ENCODE measurements at places on chromosomes 4 and X.

GRCh38 chr4:139934057-139934707, 219.8 kb downstream of the MAML3 start:
- no peak for DNase-seq

DNA sequence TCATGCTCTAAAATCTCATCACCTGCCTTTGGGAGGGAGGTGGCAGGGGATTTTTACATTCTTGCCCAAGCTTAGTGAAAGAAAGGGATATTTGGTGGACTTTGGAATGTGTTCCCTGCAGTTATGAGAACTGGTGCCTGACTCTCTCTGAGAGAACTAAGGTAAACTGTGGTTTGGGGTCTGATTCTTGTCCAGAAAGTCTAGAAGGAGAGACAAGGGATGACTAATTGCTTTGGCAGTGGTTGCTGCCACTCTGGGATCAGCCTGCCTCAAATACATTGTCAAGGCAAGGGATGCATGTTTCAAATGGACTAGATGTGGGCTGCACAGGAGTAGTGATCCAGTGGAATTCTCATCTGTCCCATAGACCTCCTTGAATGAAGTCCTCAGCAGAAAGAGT, 115.2 kb downstream of the DDIT4L start:
- DNase-seq: no peak

DNA sequence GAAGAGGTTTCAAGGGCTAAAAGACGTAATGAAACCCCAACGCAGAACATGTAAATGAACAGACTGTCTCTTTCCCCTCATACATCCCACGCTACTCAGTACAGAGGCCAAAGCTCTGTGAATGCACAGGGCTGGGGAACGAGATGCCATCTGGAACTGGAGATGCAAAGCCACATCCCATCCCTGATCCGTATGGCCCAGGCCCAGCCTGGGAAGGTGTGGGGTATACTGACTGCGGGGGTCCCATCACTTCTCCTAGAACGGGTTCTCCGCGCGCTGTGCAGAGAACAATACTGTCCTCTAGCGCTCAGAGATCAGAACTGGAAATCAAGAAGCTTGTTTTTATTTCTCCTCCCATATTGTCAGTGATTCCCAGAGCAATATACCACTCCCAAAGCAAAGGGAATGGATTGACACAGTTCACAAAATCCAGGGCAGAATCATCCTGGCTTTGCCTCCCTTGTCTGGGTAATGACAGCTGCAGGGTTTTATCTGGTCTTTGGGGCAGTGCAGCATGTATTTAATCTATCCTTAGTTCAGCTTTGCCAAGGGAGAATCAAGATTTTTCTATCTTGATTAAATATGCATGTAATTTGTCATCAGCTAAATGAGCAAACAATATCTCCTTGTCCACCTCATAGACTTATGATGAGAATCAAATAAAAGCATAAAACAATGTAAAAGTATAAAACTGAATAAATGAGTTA, 47.3 kb upstream of the TLR3 start:
- DNase-seq: no peak

- no peak for DNase-seq
Observed at GRCh38 chr4:77710684-77711083, 105.1 kb downstream of the CXCL13 start.

DNA sequence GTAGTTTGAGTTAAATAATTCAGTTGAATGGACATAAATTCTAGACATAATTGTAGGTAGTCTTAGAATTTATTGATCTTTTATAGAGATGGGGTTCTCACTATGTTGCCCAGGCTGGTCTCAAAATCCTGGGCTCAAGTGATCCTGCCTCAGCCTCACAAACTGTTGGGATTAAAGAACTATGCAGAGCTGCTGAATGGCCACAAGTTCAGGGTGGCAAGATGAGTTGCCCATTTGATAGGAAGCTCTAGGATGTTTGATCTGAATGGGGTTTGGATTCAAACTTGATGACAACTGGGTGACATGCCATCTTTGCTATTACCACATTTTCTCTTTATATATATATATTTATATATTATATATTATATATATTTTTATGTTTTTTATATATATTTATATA, 3.6 kb downstream of the RPL36A start:
- DNase-seq: no peak

GRCh38 chr4:166658585-166658984, 575.7 kb downstream of the SPOCK3 start:
- no peak for DNase-seq

GRCh38 chr4:177404986-177405385, 37.3 kb downstream of the AGA start:
- no peak for DNase-seq

DNA sequence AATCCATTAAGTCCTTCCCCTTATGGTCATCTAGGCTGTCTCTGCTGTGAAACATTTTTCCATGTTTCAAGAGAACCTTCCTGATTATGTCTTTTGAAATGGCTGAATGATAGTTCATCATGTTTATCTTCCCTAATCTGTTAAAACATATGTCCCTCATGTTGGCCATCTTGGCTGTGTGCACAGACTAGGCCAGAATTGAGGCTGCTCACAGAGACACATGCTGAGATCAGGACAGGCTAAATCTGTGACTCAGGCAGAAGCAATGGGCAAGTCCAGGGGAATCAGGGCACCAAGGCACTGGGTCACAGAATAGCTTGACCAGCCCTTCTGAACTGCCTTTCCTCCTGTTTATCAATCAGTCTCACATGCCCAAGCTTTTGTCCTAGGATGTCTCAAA, 78.3 kb downstream of the FHDC1 start:
- DNase-seq: no peak

GRCh38 chrX:23127586-23127985, 127.8 kb downstream of the DDX53 start:
- DNase-seq: no peak

DNA sequence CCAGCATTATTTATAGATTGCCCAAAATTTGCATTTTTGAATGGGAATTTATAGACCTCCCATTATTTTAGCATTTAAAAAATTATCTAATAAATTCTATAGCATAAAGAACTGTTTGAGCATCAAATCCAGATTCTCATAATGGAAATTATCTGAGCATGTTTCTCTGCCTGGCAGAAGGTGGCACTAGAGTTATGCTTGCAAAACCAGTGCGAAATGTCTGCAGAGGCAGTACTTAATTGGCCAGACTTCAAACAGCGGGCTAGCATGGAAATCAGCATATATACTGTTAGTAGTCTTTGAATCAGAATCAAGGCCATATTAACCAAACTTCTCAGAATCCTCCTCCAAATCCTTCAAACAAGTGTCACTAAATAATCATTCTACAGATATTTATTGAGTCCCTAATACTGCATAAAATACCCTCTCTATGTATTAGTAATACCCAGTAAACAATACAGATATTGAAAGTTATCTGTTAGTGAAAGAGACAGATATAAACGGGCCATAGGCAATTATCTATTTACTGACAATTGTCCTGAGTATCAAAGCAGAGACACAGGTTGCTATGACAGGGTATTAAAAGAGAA, 78.7 kb upstream of the DCLK2 start:
- no peak for DNase-seq

GRCh38 chr4:77599378-77599777, 6.2 kb upstream of the CXCL13 start:
- DNase-seq: no peak

DNA sequence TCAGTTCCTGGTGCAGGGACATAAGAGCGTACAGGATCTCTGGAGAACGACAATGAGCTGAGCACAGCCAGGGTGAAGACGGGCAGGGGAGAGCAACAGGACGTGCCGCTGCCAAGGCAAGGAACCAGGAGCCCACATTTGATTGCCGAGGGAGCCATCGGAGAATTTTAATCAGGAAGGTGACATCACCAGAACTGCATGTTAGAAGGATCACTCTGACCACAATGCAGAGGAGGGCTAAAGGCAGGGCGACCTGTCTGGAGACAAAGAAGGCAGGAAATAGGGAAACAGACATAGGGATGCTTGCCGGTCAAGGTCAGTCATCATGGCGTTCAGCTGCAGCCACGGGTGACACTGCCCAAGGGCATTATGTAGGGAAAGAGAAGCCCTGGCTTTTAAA, 81.4 kb downstream of the RBM47 start:
- no peak for DNase-seq

DNA sequence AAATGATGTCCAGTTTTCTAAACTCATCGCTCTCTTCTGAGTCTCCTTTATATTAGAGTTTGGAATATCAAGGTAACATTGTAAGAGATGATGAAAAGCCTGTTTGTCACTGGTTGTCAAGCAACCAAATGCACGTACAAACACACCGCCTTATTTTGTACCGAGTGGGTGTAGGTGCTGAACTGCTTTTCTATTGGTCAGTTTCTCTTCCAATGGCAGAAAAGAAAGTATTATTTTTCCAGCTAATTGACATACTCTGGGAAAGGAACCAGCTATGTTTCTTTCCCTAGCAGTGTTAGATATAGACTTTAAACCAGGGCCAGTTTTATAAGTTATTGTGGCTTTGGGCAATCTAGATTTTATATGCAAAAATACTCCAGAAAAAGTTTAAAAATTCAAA, 6.6 kb upstream of the PPM1K start:
- no peak for DNase-seq

- DNase-seq: no peak
Observed at GRCh38 chr4:24763631-24764297, 31.6 kb upstream of the SOD3 start.
